Stimulated activated CD4-positive, alpha-beta T cell treated with anti-CD3 and anti-CD28 coated beads, Interleukin-15, amount 100 ng/mL, for 1 hour (primary cell): ENCODE measurements at places on chromosomes 11 and 22.

- no peak for DNase-seq
These were observed 344.7 kb downstream of the MN1 start for GRCh38 chr22:27456696-27457503.

DNA sequence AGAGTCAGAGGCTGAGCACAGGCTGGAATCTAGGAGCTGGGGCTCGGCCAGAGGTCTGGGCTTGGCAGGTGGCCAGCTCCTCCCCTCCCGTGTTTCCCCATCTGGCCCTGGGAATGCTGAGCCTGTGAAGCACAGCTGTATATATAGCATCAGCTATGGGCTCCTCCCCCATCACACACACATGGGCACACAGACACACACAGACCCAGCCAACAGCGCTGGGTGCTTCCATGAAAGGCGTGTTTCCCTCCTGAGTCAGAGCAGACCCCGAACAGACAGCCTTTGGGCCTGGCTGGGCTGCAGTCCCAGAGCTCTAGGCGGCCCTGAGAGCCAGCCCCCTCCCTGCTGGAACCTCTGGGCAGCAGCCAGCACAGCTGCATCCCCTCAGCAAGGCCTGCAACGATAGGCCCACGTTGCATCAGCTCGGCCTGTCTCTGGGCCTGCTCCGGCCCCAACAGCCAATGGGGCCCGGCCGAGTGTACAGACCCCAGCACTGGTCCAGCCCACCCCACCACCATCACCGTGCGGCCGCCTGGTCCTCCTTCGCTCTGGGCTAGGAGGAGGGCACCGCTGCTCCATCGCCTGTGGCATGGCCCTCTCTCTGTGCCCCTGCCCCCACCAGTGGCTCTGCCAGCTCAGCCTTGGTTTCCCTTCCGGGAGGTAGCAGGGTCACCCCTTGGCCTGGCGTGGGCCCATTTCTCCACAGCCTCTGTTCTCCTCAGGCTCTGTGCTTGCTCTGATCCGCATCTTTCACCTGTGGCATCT lies 7.6 kb upstream of the SERPINH1 start:
- no peak for DNase-seq

DNA sequence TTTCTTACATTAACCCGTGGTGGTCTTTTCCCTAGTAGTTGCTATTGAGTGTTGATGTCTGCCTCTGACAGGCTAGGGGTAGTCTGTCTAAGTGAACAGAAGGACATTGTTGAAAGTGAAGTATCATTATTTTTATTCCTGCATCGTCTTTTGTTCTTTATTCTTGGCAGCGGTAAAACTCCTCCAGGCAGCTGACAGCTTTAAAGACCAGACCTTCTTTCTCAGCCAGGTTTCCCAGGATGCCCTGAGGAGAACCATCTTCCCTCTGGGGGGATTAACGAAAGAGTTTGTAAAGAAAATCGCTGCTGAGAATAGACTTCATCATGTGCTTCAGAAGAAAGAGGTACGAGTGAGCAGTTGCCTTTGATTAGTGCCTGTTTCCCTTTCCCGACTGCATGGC lies 14.6 kb downstream of the TRMU start:
- no peak for DNase-seq

DNA sequence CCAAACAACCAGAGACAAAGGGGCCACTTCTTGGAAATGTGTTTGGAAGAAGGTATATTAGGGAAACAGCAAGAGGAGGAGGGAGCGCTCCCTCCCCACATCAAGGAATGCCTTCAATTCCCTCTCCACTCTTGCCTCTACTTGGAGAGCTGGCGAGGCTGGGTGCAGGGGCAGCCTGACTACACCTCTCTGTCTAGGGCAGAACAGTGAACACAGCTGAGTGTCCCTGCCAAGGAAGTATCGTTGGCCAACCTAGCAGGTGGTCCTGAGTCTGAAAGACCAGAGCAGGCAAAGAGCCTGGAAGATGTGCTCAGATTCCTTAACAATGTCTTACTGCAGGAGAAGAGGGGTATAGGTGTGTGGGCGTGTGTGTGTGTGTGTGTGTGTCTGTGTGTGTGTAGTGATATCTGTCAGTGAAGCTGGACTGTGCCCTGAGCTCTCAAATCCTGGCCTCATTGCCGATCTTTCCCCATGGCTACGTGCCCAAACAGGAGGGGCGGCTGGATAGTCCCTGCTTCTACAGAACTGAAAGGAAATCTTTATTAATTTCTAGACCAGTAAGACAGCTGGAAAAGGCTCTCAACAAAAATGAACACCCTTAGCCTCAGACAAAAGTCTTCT lies 46.8 kb downstream of the PAMR1 start:
- no peak for DNase-seq

DNA sequence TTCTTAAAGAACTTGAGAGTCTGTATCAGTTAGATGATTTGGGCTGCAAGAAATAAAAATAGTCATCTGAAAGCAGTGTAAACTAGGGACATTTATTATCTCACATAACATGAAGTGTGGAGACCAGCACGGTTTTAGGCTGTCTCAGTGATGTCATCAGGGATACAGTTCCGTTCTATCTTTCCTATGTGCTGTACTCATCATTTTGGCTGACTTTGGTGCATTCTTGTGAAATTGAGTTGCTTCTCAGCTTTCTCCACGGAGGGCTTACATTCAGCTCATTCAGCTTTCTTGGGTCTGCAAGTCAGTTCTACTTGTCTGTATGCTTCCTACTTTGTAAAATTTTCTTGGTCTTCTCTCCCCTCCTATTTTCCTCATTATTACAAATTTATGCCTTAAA lies 51.8 kb upstream of the LIN7C start:
- no peak for DNase-seq

- DNase-seq: no peak
These were observed 95.3 kb upstream of the RCN1 start for GRCh38 chr11:31995525-31996094.

DNA sequence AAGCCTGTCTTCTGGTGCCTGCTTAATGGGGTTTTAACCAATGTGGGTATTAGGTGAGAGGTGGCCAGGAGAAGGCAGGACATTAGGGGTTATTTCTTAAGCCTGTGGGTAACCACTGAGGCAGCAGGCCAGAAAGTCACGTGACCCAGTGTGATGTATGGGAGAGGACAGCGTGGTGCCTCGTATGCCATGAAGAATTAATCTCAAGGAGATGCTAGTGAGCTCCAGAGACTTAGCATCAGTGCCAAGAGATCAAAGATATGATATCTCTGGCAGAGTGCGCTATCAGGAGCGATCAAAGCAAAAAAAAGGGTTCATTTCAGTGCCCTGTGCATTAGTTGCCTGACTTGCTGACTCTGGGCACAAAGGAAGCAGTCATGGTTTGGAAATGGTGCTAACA lies 275.5 kb downstream of the KIRREL3 start:
- DNase-seq: no peak

DNA sequence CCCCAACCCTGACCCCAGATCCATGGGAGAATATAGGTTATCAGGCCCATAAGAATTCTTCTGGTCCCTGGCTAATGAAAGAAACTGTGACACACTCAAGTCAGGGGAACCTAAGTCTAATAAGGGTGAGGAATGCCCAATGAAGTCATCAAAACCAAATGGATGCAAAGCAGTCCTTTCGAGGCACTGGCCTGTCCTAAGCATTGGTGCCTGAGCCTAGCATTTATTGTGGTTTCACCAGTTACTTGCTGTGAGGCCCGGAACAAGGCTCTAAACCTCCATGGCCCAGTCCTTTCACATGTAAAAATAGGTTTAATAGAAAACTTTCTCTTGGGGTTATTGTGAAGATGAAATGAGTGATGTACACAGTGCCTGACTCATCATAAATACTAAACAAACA lies 712.6 kb downstream of the DLG2 start:
- DNase-seq: no peak

GRCh38 chr11:76794371-76795289 lies 11.5 kb downstream of the TSKU start:
- DNase-seq: no peak

GRCh38 chr11:95455228-95455970 lies 224.4 kb upstream of the SESN3 start:
- no peak for DNase-seq

- no peak for DNase-seq
These were observed 547.1 kb downstream of the RAB38 start for GRCh38 chr11:87628026-87628580.

DNA sequence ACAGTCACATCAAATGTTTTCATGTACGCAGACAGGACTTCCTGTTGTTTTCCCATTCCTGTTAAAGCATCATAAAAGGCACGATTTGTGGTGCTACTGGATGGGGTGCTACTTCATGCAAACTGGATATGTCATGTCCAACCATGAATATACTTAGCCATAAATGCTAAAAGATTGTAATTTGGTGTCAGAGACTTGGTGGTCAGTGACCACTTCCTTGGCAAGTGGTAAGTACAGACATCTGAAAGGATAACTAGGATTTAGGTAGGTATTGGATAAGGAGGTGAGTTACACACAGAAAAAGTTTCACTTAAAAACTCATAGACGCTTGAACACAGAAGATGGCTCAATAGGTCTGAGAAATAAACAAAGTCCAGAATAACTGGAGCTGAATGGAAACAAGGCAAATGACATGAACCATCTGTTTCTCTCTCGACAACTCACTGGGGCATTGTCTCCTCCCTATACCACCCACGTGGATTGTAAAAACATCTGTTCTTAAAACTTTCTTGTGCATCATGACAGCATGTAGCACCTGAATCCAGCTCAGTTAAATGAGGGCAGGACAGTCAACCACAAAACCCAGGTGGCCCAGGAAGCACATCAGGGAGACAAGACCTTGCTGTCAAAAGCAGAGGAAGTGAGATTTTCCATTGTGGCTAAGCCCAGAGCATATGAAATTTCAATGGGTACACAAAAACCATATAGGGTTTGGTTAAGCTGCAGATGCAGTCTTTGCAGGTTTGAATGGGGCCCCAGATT lies 22.1 kb upstream of the IGLL5 start:
- DNase-seq: no peak

DNA sequence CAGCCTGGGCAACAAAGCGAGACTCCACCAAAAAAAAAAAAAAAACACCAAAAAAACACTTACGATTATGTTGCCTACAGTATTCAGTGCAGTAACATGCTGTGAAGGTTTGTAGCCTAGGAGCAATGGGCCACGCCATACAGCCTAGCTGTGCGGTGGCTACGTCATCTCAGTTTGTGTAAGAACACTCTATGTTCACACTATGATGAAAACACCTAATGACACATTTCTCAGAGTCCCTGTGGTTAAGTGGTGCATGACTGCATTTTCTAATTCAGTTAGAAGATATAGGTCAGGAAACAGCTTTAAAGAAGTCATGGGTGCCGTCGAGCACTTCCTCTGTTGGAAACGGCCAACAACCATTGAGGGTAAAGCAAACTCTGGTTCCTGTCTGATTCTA lies 75.7 kb upstream of the ANO1 start:
- no peak for DNase-seq

- no peak for DNase-seq
These were observed 96.6 kb upstream of the FAT3 start for GRCh38 chr11:92128026-92128425.
